ENCODE measurements at places on chromosomes 5 and 9. TPM values are rescaled to one million over a fixed set of nuclear protein-coding genes. Genes with fewer than 3 reads are reported as not detected.

The PPP2R2B gene
- 1.2 TPM for total RNA-seq

The SHROOM1 gene
- total RNA-seq = 27.0 TPM

The GFI1B gene
- not detected for total RNA-seq

The SLC22A4 gene
- total RNA-seq = 3.1 TPM

The SH2D3C gene
- not detected for total RNA-seq

The NKD2 gene
- 0.47 TPM for total RNA-seq

The SYNPO gene
- 0.92 TPM for total RNA-seq

The DOK3 gene
- 14.5 TPM for total RNA-seq

The C5orf52 gene
- total RNA-seq = not detected
